ENCODE measurements at places on chromosomes 3 and 15. TPM values are rescaled to one million over a fixed set of nuclear protein-coding genes. Genes with fewer than 3 reads are reported as not detected.

Gene PFKFB4
- 8.8 TPM for total RNA-seq

Gene SERPINI2
- total RNA-seq = not detected

Gene HYAL1
- 2.2 TPM for total RNA-seq

Gene PDCD6IP
- 103 TPM for total RNA-seq

Gene CLDN18
- not detected for total RNA-seq

Gene SGO1
- total RNA-seq = 10.3 TPM

Gene SPINK8
- total RNA-seq = not detected

All from epithelial cell of proximal tubule (primary cell).